ENCODE measurements at places on chromosomes 5 and 9.
A peak's percentile ranks its signal among the peaks of the same experiment; 100 is the strongest.

- no peak for DNase-seq
Measured at GRCh38 chr9:69571032-69571431, 101.1 kb downstream of the APBA1 start.

DNA sequence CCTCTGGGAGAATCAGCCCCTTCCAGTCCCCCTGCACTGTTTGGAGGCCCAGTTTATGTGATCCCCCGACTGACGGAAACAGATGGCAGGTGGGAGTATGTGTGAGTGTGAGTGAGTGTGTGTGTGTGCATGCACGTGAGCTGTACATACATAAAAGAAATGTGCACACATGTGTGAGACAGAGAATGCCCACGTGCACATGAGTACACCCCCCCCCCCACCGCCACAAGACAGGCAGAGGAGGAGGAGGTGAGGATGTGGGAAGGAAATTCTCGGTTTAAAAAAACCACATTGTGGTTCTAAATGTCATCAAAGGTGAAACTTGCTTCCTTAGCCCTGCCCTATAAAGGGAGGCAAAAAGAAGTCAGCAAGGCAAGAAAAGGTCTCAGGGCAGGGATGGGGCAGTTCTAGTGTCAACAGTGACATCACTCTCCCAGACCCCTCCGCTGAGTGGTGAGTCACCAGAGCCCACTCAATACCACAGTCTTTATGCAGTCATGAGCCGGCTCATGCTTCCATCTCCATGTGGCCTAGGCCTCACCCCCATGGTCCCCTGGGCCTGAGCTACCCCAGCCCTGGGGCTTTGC is 79.2 kb upstream of the HSPA9 start:
- DNase-seq = no peak

DNA sequence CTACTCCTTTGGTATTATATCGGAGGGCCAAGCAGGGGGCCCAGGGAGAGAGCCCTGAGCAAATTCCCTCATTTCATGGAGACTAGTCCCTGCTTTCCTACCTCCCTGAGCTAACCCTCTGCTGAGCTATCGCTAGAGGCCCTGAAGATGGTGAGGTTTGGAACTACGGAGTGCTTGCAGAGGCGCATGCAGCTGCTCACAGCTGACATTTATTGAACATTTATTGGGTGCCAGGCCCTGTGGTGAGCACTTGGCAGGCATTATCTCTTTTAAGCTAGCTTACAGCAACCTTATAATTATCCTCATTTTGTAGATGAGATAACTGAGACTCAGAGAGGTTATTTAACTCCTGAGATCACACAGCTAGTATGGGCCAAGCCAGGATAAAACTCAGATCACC is 9.8 kb downstream of the FAT2 start:
- DNase-seq = no peak

DNA sequence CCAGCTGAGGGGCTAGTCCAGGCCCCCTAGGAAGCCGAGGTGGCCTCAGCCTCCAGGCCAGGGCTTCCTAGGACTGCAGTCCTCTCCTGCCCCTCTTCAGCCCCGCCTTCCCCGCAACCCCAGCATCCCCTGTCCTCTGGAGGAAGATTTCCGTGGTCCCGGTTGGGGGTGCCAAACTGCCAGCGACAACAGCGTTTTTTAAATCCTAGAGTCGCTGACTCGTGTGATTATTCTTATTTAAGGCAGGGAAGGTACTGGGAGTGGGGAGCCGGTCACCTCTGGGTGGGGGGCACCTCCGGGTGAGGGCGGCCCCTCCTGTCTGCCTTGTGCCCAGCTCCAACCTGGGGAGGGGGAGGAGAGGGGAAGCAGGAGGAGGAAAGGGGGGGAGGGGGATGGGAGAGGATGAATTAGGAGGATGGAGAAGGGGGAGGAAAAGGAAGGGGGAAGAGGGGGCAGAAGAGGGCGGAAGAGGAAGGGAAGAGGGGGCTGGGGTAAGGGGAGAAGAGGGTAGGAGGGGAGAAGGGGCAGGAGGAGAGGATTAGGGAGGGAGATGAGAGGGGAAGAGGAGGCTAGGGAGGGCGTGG is 173.1 kb upstream of the IER5L start:
- peak; percentile 73 for DNase-seq

DNA sequence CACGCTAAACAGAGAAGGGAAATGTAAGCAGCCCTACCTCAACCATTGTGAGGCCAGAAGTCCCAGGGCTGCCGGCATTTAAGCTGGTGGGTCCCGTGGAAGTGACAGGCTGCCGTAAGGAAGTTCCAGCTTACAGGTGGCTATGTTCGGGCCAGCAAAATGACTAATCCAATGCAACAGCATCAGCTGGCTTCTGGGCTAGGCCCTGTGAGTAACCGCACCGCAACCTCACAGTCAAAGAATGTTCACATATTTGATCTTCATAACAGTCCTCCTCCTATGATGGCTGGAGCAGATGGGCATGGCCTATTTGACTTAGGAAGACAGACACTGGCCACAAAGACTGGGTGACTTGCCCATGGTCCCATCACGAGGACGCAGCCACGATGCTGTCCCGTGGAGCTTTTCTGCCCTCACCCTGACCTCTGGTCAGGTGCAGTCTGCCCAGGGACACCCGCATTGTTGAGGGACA is 88.2 kb downstream of the LIFR start:
- no peak for DNase-seq

GRCh38 chr5:91139572-91140200 is 243.4 kb downstream of the ARRDC3 start:
- DNase-seq = no peak

DNA sequence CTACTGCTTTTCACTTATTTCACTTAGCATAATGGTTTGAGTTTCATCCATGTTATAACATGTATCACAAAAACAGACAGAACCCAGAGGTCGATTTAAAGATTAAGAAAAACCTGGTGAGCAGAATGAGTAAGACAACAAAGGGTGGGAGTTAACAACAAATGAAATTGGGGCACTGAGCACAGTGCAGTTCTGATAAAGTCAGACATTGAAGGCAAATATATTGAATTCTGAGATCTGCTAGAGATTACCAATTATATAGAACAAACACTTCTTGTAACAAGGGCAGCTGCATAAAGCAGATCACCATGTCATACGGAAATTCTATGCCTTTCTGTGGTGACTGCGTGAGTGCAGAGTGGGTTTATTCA is 517.3 kb upstream of the RORB start:
- no peak for DNase-seq

DNA sequence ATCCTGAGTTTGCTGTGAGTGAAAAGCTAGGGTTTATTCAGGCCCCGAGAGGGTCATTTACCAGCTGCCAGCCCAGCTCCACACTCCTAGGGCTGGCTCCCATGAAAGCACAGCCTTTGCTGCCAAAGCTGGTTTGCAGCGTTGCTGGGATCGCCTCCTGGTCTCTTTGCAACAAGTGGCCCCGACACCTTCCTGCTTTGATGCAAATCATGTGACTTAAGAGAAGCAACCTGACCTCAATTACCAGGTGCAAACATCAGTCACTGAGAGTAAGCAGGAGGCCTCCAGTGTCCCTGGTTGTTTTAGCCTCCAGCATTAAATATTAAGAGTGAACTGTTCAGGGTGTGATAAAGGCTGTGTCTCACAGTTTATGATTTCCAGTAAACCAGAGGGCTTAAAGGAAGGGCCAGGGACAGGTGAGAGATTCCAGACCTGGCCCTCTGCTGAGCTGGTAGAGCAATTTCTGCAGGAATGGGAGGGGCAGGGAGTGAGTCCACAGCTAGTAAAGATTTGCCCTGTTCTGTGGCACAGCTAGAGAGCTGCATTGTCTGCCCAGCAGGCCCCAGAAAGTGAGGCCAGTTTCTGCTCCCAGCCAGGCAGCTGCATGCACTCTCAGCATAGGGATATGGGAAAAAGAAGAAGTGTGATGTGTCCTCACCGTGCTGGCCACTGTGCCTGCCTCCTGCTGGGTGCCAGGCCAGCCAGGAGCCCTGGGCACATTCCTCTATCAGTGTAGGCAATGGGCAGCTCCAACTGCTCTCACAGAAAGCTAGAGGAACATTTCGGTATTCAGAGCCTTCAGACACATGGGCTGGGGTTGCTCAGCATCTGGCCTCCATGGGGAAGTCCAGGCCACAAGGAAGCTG is 58.0 kb downstream of the SLC22A5 start:
- no peak for DNase-seq

- DNase-seq = no peak
Measured at GRCh38 chr5:113217619-113218184, 217.1 kb downstream of the TSSK1B start.

GRCh38 chr5:131988601-131989000 is 22.9 kb downstream of the ACSL6 start:
- DNase-seq = no peak

- DNase-seq = no peak
Measured at GRCh38 chr5:175670372-175670771, 12.5 kb downstream of the HRH2 start.

DNA sequence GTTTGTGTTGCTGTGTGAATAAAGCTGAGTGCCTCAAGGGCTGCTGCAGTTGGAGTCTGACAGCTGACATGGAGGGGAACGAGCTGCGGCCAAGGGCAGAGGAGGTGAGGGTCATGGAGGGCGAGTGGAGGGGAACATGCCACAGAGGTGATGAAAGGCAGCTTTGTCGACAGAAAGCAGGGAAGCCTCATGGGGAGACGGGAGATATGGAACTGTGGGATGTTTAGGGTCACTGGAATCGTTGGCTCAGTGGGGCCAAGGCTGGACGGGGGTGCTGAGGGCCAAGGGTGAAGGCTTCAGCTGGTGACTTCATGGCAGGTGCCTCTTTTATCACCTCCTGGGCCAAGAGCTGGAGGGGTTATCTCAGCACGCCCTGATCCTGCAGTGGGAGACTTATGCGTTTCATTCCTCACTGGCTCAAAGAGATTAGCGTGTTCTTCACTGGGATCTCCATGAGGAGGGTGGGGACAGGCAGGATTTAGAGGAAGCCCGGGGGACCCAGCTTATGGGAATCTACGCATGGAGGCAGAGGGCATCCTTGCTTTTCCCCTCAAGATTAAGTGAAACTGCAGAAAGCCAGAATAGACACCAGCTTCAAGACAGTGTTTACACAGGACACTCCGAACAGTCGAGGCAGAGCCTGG is 42.2 kb downstream of the FAM240B start:
- DNase-seq = no peak

DNA sequence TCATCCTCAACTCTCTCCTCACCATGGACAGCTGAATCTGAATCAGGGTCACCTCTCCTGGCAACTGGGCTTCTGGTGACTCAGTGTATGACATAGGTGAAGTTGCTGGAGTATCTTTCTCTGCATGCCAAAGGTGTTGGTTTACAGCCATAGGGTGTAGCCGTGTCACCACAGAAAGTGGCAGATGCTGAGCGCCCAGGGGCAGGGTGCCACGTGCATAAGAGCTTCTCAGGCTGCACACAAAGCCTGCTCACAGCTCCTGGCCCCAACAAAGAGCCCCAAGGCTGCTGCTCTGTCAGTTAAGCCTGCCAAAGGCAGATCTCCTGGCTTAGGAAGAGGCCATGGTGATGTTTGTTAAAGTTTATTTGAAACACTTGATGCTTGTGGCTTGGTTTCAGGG is 297.7 kb upstream of the WWC1 start:
- no peak for DNase-seq

GRCh38 chr9:121763561-121764370 is 112.3 kb downstream of the DAB2IP start:
- no peak for DNase-seq

DNA sequence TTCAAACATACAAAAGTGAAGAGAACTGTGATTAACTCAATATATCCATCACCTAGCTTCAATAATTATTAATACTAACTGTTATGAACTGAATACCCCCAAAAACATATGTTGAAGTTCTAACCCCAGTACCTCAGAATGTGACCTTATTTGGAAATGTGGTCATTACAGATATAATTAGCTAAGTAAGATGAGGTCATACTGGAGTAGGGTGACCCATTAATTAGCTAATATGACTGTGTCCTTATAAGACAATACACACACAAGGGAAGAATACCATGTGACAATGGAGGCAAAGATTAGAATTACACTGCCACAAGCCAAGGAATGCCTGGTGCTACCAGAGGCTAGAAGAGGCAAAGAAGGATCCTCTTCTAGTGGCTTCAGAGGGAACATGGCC is 7.8 kb downstream of the RRAGA start:
- DNase-seq = no peak

- DNase-seq = no peak
Measured at GRCh38 chr9:87180361-87180760, 233.1 kb upstream of the GAS1 start.

- DNase-seq = no peak
Measured at GRCh38 chr5:109876030-109876725, 186.5 kb downstream of the MAN2A1 start.

DNA sequence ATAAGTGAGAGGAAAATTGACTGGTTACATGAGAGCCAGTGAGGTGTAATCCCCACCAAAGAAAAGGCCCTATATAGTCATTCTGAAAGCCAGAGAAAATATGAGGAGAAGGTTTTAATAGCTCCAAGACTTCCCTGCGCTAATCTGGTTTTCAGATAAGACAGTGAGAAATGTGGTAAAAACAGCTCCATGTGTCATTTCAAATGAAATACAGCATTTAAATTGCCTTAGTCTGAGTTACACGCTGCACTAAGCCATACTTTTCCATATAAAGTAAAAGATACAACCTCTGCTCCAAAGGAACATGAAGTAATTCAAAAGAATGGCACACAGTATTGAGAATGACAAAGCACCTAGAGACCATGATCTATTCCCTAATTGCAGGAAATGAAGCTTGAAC is 378.0 kb upstream of the PDE4D start:
- DNase-seq = peak; percentile 58

DNA sequence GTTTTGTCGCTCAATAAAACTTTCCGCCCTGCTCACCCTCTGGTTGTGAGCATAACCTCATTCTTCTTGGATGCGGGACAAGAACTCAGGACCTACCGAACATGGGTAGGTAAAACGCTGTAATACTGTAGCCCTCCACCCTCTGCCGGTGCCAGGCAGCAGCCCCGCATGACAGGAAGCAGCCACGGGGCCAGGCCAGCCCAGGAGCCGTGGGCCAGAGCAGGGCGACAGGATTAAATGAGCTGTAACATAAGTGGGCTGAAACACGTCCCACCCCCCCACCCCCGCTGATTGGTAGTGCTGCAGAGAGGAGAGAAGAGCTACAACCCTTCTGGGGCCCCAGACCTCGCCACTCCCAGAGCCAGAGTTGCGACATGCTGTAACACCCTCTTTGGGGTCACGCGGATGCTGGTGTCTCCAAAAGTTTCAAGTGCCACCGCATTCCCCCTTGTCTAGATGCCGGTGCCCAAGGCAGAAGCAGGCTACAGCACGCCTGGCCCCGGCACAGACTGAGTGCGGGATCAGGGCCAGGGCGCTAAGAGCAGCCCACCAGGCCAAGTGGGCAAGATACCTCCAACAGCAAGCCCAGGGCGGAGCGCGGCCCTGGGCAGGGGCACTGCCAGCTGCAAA is 81.8 kb downstream of the FBXW11 start:
- DNase-seq = no peak
